Kidney tubule cell (primary cell): ENCODE measurements at places on chromosomes 13 and 19.

- DNase-seq = no peak
These were observed 10.2 kb downstream of the PPP1R37 start for GRCh38 chr19:45103156-45103507.

- no peak for DNase-seq
These were observed 1.2 kb upstream of the DMWD start for GRCh38 chr19:45793876-45794275.

DNA sequence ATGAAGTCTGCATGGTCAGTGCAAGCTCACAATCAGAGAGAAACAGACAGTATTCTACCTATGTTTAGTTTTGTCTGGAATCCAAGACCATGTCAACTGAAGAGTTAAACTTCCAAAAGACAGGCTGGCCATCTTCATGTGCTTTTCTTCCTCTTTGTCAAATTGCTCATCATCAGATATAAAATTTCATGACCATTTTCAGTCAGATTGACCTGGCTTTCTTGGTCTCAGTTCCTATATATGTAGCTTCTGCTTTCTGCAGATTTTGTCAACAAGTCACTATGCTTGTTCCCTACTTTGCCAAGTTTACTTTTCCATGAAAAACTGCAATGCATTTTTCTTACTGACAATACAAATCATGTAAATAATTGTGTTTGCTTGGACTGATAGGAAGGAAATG, 13.9 kb downstream of the SLC46A3 start:
- no peak for DNase-seq

DNA sequence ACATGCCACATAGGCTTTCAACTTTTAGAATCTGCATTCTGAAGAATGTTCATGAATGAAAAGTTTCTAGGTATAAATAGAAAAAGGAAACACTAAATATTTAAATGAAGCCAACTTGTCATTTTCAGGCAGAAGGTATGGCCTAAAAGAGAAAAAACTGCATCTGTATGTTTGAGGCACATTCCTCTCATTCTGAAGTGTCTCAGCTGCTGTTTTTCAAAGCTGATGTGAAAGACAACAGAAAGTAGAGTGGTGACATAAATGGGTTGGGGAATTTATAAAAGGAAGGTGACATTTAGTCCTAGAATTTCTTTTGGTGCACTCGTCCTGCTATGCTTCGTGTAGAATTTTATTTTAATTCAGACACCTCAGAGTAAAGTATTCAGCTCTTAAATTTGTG, 539.6 kb upstream of the SLITRK5 start:
- DNase-seq = no peak

DNA sequence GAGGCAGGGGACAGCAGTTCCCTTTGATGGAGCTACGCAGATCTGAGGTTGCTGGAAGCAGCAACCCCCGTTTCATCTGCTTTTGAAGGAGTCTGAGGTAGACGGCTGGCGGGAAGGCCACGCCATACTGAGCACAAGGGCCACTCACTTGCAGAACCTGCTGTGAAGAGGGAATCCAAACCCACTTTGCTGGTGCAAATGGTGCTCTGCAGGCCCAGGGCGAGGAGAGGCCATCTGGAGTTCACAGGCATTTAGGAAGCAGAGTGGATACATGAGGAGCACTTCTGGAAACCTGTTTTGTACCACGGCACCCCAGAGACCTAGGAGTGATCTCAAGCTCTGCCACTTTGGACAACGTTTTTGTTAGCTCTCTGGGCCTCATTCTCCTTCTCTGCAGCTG, 227.8 kb downstream of the UQCRFS1 start:
- no peak for DNase-seq

DNA sequence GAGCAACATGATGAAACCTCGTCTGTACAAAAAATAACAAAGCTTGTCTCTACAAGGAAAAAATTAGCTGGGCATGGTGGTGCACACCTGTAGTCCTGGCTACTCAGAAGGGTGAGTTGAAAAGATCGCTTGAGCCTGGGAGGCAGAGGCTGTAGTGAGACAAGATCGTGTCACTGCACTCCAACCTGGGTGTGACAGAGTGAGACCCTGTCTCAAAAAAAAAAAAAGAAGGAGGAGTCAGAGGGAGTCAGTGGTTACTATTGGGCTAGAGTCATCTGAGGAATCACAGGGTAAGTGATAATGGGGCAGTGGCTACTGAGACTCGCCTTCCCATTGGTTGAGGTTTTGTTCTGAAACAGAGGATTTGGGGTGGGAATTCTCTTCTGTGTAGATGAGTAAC, 1.9 kb upstream of the GPI start:
- DNase-seq = no peak

GRCh38 chr13:108352599-108352998, 83.1 kb downstream of the TNFSF13B start:
- no peak for DNase-seq

DNA sequence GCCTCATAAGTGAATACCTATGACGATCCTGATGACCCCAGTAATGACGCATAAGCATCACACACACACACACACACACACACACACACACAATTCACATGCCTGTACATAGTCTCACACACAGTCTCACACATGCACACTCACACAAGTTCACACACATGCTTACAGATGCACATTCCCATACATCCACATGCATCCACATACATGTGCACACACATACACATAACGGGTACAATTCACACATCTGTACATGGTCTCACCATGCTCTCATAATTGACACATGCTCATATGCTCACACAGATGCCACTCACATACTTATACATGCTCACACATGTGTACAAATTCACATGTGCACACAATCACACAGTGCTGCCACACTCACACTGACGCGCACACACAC, 105.7 kb upstream of the VSTM2B start:
- no peak for DNase-seq

- DNase-seq = no peak
These were observed 99.0 kb downstream of the TM9SF2 start for GRCh38 chr13:99600318-99600717.

DNA sequence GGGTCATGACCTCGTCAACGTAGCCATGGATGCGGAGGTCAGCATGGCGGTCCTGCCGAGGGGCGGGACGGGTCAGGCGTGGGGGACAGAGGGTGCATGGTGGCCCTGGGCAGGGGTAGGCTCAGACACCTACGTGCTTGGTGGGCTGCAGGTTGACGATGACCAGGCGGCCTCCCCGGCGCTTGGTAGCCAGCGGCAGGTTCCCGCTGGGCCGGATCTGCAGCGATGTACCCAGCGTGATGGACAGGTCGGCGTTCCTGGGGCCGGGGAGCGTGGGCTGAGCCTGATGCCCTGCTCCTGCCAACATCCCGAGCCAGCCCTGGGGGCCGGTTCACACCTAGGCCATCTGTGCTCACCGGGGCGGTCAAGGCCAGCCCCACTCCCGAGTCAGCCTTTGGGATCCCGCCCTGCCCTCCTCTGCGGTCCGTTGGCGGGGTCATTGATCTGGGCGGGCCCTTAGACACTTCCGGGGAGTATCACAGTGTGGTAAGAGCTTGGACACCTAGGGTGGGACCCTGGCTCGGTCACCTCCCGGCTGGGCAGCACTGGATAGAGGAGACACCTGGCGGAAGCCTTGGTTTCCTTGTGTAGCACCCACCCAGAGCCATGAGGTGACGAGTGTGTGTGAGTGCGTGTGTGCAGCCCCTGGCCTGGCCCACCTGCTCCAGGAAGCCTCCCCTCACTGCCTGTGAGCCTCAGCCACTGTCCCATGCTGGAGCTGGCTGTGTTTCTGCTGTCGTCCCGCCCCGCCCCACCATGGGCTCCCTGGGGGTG, 7.3 kb downstream of the SIRT6 start:
- DNase-seq = no peak

- DNase-seq = no peak
These were observed 58.7 kb upstream of the TMTC4 start for GRCh38 chr13:100733261-100733660.

DNA sequence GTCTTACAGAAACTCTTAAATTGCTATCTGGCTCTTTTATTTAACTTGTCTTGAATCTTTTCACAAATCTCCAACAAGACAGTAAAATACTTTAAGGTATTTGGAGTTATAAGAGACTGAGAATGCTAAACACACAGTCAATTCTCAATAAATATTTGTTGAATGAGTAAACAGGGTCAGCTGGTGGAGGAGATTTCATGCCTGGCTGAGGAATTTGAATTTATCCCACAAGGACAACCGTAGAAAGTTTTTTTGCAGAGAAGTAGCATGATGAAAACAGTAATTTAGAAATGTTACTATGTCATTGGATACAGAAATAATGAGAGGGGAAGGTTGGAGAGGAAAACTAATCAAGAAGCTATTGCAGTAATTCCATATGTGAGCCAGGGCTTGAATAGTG, 1223.7 kb downstream of the PCDH17 start:
- peak; percentile 58 for DNase-seq

DNA sequence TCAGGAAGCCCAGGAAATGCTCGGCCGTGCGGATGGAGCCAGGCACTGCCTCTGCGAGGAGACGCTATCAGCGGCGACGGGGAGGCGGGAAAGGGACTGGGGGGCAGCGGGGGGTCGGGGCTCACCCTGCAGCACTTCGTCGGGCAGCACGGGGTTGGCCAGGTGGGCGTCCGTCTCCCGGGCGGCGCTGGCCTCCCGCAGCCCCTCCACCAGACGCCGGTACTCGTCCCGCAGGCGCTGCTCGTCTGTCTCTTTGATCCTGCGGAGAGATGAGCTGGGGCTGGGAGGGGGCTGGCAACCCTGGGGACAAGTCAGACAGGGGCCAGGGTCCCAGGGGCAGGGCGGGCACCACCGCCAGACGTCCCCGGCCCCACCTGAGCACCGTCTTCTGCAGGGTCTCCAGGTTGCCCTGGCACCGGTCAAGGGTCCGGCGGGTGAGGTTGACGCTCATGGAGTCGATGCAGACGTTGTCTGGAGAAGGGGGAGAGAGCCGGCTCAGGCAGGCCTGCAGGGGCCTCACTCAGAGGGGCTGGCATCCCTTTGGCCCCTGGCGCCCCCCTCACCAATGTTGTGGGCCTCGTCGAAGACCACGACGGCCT, 6.4 kb downstream of the ERCC2 start:
- DNase-seq = no peak

DNA sequence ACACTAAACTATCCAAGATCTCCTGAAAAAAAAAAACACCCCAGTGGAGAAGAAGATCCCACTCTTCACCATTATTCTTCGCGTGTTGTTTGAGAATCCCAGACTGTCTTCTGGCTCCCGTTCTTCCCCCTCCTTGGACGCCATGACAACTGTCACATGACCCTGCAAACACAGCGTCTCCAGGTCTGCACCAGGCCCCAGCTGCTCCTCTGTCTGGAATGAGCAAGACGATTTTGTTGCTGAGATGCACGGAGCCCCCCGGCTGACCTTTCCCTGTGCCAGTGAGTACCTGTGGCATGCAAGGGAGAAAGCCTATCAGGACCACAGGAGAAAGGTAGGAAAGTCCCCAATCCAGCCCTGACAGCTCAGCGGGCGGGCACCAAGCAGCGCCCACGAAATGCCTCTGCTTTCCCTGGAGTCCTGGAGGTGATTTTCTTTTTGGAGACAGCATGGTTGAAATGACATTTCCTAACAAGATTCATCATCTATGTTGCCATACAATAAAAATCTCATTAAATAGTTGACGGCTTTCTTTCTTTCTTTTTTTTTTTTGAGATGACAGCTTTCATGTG, at the start of gene CFAP97D2:
TSS of gene CFAP97D2 (plus strand) at position 171 of the 572 bp plus-strand sequence. CDS start at position 245, 74 bp downstream.
- no peak for DNase-seq

DNA sequence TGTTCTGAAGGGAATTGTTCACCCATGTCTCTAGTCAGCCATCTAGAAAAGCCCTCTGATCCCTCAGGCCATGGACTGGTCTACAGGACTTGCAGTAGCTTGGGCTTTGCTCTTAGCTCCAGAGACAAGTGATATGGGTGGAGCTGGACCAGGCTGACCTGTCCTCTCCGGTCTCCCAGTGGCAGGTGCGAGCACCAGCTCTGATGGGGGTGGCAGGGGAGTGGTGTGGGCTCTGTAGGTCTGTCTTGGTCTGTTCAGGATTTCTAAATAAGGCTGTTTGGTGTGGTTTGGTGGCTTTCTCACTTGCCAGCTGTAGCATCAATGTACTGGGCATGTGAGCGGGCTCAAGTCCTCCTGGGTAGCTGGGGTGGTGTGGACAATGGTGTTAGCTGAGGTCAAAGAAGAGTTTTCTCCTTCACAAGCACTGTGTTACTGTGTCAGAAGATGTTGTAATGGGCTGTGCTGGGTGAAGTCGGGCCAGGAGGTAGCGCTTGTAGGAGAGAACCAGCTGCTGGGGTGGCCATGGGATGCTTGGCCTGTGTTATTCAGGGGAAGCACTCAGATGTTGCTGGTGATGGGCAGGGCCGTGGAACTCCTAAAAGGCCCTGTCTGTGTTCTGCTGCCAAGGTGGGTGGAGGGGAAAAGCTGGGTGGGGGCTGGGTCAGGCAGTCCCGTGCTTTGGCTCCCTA, 16.9 kb downstream of the GPC6 start:
- DNase-seq = no peak

DNA sequence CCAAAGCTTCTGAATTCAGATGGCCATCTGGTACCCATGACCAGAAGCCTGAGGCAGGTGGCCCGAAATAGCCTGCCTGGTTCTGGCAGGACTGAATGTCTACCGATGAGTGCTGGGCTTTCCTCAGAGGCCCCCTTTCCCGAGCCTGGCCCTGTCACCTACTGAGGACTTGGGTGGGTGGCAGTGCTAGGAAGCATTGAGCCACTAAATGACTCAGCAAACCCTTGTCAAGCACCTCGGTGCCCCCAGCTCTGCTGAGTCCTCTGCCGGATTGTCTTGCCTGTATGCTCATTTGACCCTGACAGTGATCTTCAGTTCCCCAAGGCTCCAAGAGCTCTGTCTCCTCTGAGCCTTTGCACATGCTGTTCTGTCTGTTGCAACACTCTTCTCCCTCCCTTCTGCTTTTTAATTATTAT, 17.9 kb downstream of the PPP1R37 start:
- no peak for DNase-seq

GRCh38 chr13:112102243-112102642, 35.3 kb downstream of the SOX1 start:
- peak; percentile 13 for DNase-seq

- no peak for DNase-seq
These were observed 11.3 kb upstream of the IGSF23 start for GRCh38 chr19:44602081-44602480.

DNA sequence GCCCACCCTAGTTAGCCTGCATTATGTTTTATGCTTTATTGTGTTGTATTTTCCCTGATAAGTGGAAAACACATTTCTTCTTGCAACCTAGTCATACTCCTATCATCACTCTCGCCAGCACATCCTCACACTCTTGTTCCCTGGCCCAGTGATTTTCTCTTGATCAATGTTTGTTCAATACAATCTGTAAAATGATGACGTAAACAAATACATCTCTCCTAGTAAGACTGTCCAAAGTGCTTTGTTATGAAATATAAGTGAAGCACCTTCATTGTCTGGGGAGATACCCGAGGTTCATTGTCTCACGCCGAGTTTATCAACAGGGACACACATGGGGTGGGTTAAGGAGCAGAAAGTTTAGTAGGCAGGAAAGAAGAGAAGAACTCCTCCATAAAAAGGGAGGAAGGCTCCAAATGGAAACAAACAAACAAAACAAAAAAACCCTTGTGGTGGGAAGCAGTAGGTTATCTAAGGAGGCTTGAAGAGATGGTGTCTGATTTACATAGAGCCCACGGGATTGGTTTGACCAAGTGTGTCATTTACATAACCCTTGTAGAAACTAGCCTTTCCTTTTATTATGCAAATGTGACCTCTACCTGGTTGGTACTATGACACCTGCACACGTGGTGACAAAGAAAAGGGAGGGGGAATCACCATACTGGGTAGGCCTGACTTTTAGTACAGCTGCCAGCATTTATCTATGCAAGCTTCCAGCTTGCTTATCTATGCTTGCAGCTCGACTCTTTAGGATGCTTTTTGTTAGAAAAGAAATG, 1317.9 kb upstream of the SPRY2 start:
- DNase-seq = no peak

GRCh38 chr19:46478356-46478986, 7.1 kb upstream of the PNMA8A start:
- peak; percentile 60 for DNase-seq
